SIG-M5 (cell line): ENCODE measurements at places on chromosomes 4 and X.

- DNase-seq, result no peak
Measured at GRCh38 chrX:53004811-53005210, 43.8 kb upstream of the GPR173 start.

GRCh38 chr4:182828360-182829025, 88.7 kb downstream of the DCTD start:
- no peak for DNase-seq

DNA sequence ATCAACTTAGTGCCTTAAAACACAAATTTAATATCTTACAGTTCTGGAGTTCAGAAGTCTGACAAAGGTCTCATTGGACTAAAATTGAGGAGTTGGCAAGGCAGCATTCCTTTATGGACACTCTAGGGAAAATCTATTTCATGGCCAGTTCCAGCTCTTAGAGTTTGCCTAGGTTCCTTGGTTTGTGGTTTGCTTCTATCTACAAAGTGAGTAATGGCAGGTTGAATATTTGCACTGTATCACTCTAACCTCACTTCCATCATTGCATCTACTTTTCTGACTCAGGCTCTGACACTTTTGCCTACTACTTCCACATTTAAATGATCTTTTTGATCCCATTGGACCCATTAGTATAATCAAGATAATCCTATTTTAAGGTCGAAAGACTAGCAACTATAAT, 64.7 kb upstream of the PCDH10 start:
- no peak for DNase-seq

- no peak for DNase-seq
Measured at GRCh38 chr4:123603165-123603564, 206.6 kb downstream of the SPRY1 start.

GRCh38 chr4:55666535-55666934, 30.4 kb upstream of the NMU start:
- no peak for DNase-seq

DNA sequence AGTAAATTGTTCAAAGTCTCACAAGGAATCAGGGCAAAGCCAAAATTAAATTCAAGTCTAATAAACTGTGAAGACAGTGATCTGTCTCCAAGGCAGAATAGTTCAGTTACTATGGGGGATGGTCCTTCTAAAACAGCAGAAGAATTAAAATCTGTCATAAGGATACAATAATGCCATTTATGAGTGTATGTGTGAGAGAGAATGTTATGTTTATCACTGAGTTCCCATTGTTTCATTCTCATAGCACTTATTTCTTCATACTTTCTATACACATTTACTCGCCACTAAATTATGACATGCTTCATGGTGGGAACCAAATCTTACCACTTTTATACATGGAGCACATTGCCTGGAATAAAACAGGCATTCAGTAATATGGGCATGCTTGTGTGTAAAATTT, 102.5 kb downstream of the AMMECR1 start:
- DNase-seq, result no peak

- no peak for DNase-seq
Measured at GRCh38 chr4:8762356-8762755, 109.3 kb downstream of the HMX1 start.

GRCh38 chr4:111905511-111905910, 239.7 kb upstream of the FAM241A start:
- no peak for DNase-seq

- DNase-seq, result no peak
Measured at GRCh38 chr4:102819588-102820365, 7.6 kb downstream of the UBE2D3 start.

DNA sequence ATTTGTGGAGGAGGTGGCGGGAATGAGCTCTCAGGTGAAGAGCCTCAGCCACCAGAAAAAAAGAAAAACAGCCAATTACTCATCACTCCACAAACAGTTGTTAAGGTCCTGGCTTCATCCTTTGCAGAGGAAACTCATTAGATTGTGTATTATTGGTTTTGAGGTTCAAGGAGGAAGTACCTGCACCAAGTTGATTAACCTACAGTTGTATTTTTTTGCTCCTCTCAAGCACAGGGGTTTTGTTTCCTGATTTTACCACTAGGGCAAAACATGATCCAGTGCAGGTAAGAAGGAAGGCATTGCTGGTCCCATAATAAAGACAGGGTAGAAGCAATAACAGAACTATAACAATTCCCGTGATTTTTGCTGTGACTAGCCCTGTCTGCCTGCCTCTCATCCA, 84.0 kb upstream of the QRFPR start:
- DNase-seq, result no peak

DNA sequence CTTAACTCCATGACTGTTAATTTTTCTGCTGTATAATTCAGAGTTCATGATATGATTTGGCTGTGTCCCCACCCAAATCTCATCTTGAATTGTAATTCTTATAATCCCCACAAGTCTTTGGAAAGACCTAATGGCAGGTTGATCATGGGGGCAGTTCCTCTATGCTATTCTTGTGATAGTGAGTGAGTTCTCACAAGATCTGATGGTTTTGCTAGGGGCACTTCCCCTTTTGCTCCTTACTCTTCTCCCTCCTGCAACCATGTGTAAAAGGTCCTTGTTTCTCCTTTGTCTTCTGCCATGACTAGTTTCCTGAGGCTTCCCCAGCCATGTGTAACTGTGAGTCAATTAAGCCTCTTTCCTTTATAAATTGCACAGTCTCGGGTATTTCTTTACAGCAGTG, 1751.9 kb downstream of the ARAP2 start:
- DNase-seq, result no peak

GRCh38 chr4:153616006-153616555, 68.0 kb upstream of the TLR2 start:
- DNase-seq, result no peak

GRCh38 chrX:79154596-79155359, 10.3 kb downstream of the GPR174 start:
- DNase-seq, result no peak

GRCh38 chr4:52996261-52997131, 134.4 kb downstream of the RASL11B start:
- no peak for DNase-seq

- no peak for DNase-seq
Measured at GRCh38 chr4:177558995-177559394, 116.8 kb upstream of the AGA start.

- no peak for DNase-seq
Measured at GRCh38 chrX:11215191-11215921, 77.9 kb upstream of the AMELX start.

- DNase-seq, result no peak
Measured at GRCh38 chr4:41359422-41359775, 102.7 kb downstream of the UCHL1 start.

- DNase-seq, result no peak
Measured at GRCh38 chr4:108703370-108703769, 53.0 kb downstream of the OSTC start.

DNA sequence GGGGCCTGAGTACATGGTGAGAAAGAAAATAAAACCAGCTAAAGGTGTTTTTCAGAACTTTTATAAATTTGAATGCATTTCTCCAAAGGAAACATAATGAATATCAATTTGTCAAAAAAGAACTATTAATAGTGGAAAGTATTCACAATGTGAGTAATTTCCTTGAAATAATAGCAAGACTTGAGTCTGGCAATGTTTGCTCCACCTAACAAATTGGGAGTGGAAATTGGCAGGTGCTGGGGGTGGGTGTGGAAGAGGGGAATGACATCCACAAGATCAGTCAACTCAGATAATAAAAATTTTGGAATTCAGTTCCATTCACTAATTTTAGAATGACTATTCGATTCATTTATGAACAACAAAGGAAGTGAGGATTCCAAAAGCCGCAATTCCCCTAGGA, 884.8 kb upstream of the SLIT2 start:
- DNase-seq, result no peak

DNA sequence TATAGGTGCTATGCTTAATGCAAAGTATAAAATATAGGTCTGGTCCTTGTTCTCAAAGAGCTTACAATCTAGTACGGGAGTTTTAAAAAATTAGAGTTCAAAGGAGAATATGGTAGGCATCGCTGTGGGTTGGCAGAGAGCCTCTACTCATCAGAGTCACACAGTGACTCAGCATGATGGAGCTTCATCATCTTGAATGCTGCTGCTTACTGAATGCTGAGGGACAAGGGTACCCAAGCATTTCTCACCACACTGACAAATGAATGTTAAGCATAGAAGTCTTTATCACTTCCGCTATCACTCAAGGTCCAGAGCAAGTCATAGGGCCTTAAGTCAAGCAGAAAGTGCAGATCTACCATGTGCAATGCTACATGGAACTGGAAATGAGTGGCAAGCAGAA, 268.6 kb upstream of the IGFBP7 start:
- DNase-seq, result no peak

DNA sequence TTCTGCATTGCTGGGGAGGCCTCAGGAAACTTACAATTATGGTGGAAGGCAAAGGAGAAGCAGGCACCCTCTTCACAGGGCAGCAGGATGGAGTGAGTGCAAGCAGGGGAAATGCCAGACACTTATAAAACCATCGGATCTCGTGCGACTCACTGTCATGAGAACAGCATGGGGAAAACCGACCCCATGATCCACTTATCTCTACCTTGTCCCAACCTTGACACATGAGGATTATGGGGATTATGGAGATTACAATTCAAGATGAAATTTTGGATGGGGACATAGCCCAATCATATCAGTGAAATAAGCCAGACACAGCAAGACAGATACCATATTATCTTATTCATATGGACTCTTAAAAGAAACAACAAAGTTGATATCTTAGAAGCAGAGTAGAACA, 134.9 kb downstream of the C4orf33 start:
- no peak for DNase-seq

DNA sequence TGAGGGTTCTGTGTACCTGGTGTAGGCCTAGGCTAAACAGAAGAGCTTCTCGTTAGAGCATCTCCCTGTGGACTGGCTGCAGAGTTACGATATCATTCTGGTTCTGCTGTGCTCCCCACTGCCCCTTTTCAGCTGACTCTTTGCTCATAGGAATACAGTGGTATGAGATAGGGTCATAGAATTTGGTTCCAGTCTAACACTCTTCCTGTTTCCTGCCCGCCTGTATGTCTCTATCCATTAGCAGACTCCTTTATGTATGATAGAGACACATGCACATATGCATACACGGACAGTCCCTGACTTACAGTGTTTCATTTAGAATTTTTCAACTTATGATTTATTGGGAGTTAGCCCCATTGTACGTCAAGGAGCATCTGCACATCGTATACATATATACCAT, 15.3 kb downstream of the RNF4 start:
- DNase-seq, result no peak

GRCh38 chr4:177938226-177938625, 496.0 kb upstream of the AGA start:
- DNase-seq, result no peak

DNA sequence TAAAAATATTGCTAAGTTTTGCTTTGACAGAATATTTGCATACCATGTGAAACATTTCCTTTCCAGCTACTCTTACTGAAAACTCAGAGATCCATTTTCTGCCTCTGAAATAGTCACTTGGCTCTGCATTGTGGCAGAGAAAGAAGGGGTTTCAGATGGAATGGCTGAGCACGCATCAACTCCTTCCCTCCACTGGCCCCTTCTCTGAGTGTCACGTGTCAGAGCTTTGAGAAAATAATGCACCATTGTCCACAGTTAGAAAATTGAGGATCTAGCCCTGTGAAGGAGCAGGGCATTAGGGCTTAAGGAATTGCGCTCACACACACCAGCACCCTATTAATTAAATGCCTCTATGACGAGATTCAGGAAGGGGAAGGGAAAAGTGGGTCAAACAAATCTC, 78.8 kb upstream of the FAT4 start:
- DNase-seq, result no peak

GRCh38 chrX:10310511-10310910, 153.7 kb downstream of the CLCN4 start:
- no peak for DNase-seq

DNA sequence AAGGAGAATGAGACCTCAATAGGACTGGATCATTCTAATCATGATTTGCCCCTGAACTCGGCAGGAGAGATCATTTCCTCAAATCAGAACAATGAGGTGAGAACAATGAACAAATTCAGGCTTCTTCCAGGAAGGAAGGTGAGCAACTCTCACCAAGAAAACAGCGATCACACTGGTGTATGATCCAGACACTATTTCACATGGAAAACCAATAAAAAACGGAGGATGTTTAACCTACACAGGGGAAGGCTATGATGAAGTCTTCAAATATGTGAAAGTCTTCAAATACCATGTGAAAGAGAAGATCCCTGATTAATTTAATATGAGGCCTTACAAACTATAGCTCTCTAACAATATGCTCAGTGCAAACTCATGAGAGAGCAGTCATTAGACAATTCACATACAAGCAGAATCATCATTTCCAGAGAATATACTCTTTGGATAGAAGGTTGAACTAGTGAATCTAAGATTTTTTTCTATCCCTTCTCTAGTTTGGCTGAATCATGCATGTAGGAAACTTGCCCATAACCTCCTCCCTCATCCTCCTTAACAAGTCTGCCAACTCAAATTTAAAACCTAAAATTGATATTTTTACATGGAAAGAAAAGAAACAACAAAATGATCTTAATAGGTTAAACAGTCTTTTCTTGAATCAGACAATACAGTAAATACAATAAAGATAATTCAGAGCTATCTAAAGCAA, 122.5 kb downstream of the ADAMTS3 start:
- DNase-seq, result no peak

- no peak for DNase-seq
Measured at GRCh38 chrX:72685018-72685417, 29.1 kb downstream of the PHKA1 start.

GRCh38 chrX:100647095-100647494, 3.1 kb downstream of the SRPX2 start:
- no peak for DNase-seq

GRCh38 chrX:29903360-29903759, 312.0 kb upstream of the MAGEB2 start:
- DNase-seq, result no peak

DNA sequence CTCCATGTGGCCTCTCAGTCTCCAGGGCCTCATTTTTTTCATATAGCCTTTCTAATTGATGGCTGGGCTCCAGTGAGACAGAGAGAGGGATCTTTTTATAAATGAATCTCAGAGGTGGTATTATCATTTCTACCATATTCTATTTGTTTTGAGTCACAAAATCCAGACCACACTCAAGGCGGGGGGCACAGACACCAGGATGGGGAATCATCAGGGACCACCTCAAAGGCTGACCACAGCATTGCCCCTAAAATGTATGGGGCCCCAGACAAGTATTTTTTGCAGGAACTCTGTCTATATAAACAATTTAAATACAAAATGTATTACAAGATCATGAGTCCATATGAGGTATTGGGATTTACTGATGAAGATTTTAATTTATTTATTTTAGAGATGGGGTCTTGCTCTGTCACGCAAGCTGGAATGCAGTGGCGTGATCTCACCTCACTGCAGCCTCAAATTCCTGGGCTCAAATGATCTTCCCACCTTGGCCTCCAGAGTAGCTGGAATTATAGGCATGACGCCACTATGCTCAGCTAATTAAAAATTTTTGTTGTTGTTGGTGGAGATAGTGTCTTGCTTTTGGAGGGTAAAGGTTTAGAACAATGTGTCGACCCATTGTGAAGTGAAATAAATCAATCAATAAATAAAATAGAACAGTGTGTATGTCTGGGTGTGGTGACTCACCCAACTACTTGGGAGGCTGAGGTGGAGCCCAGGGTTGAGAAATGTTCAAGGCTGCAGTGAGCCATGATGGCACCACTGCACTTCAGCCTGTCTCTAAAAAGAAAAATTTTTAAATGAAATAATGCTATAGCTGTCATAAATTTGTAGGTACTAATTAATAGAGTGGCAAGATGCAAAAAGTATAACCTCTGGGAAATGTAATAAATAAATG, 29.4 kb downstream of the WDR13 start:
- no peak for DNase-seq

- DNase-seq, result no peak
Measured at GRCh38 chr4:144450526-144450925, 195.4 kb upstream of the HHIP start.
